ENCODE measurements at places on chromosomes 5 and 9.
A peak's percentile ranks its signal among the peaks of the same experiment; 100 is the strongest.

DNA sequence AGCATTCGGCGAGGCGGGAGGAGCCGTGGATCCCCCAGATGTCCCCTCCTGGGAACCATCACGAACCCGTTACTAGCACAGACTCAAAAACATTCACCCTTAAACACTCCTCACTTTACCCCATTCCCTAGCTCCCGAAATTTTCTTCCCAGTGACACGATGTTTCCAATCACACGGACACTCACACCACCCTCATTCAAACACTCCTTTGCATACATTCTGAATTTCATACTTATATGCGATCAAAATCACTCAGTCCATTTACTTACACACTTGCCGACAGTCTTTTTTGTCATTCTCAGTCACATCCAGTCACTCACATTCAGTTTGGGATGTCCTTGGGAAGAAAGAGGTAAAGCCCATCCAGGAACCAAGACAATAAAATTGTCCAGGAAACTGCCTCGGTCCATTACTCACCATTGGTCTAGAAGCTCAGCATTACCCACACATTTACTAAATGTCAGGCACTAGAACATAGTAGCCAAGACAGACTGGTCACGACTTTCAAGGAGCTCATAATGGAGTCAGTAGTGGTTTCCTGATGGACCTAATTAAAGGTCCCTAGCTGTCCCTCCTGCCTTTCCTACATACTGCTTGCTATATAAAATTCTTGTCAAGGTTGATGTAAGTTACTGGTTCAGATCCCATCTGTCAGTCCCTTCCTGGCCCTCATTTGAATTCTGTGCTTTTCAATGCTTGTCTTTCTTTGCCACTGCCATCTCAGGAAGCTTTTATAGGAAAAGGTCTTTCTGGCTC is 574 bp downstream of the SLC35A4 start:
- DNase-seq = no peak

DNA sequence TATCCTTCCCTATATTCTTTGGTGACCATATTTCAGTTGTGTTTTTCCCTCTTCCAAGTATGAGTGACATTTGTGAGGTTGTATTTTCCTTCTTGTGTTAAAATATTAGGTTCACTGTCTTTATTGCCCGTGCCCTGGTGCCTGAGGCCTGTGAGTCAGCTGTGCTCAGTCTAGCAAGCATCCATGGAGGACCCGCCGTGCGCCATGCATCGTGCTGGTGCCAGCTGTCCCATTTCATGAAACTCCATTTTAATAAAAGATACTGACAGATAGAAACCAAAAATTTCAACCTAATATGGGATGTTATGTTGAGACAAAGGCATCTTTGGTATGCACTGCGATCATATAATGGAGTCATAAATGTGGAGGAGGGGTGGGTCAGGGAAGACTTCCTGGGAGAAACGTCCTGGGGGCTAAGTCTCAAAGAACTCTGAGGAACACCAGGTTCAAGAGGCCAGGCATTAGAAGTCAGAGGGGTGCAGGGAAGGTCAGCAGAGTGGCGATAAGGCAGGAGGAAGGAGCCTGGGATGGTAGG is 34.0 kb upstream of the FGF1 start:
- DNase-seq = no peak

- DNase-seq = no peak
Measured at GRCh38 chr5:98825582-98826375, 52.3 kb downstream of the RGMB start.

GRCh38 chr5:123874600-123875201 is 362.7 kb downstream of the CSNK1G3 start:
- no peak for DNase-seq

- no peak for DNase-seq
Measured at GRCh38 chr9:134968011-134968822, 50.5 kb upstream of the FCN1 start.

GRCh38 chr5:147055850-147056566 is 177.5 kb upstream of the PPP2R2B start:
- no peak for DNase-seq

DNA sequence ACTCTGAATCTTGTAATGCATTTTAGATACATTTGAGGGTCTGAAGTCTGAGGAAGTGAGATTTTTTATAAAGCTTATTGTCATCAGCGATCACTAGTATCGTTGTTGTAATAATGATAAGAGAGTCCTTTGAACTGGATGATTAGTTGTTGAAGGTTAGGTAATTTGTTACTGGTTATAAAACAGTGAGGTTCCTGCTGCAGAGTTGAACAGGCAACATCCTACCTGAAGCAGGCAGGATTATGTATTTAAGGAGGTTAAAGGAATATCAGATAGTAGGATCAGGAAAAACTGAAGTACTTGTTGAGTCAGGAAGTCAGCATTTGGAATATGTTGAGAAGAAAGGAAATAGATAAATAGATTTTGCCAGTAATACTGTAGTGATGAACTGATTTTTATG is 106.7 kb downstream of the VPS13A start:
- no peak for DNase-seq

DNA sequence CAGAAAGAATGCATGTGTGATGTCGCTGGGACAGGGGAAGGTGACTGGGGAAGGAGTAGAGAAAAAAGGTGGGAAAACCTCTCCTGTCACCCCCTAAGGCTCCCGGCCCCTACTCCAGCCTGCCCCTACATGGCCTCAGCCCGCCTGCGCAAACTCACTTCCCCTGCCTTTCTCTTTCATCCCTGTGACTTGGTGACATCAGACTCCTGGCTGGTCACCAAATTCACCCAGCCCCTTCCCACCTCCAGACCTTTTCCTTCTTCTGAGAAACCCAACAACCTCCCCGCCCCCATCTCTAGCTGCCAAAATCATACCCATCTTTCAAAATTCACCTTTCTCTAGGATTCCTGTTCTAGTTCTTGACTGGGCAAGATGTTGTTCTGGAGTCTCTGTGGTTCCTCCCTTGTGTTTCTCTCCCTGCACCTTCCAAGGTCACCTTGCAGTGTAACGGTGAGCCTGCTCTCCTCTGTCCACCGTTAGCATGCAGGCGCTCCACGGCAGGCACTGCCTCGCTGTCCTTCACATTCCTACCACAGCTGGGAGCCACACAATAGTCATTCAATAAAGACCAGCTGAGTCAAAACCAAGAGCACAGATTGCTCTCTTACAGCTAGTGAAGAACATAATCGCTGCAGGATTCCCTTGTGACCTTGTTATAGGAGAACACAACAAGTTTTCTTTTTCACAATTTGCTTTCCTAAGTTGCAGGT is 134.5 kb downstream of the FANCC start:
- DNase-seq = no peak

DNA sequence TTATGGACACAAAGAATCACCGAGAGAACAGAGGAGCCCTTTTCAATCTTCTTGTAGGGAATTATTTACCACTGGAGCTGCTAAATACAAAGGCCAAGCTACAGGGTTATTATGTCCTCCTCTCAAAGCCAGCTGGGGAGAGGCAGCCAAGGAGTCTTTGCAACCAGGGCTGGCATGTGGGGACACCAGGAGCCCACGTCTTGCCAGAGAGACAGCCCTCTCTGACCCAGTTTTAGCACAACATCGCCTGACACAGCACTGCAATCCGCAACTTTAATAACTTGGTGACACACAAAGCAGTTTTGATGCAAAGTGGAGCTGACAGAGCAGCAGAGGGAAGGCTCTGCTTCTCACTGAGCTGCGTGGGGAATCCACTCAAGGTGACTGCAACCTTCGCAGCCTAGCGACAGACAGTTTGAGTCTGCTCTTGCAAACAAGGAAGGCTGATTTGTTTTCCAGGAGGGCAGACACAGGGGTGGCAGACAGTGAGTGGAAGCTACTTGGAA is 33.6 kb downstream of the TLR4 start:
- no peak for DNase-seq

DNA sequence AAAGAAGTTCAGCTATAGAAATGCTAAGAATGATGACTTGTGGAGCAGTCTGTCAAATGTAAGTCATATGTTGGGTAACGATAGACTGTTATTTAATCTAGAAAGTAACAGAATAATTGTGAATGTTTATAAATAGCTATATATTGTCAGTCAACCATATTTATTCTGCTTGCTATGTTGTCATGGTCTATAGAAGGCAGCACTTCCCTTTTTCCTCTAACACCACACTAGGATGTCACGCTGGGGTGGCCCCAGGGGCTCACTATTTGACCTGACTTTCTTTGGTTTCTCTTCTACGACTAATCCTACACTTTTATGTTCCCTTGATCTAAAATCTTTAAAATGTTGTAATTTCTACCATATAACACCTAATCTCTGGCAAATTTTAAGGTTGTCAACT is 20.5 kb downstream of the ERAP2 start:
- DNase-seq = no peak

DNA sequence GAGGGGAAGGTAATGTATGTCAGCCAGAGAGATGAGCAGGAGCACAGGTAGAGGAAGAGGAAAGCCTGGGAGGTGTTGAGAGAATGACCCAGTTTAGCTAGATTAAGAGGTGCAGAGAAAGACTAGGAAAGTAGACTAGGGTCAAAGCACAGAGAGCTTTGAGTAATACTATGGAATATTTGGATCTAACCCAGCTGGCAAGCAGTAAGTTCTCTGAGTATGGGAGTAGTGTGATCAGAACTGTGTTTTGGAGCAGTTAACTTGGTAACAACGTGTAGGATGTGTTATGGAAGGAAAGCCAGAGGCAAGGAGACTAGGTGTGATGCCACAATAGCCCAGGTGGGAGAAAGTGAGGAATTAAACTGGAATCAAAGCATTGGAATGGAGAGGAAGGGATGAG is 84.9 kb upstream of the PTGER4 start:
- no peak for DNase-seq

DNA sequence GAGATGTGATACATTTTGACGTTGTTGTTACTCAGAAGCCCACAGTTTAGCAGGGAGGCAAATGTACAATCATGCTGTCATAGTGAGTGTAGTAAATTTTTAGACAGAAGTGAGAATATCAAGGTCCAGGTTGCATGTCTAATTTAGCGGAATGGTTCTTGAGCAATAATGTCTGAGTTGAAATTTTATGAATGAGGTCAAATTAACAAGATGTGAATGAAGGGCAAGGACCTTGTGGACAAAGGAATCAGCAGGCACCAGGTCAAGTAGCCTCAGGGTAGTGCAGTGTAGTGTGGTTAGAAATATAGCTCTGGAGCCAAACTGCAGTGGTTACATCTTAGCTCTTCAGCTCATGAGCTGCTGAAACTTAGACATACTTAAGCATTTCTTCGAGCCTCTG is 36.2 kb downstream of the TNFSF8 start:
- no peak for DNase-seq

- no peak for DNase-seq
Measured at GRCh38 chr5:173542964-173543363, 73.5 kb downstream of the BOD1 start.

GRCh38 chr5:132228241-132229035 is 785 bp upstream of the P4HA2 start:
- no peak for DNase-seq

- DNase-seq = no peak
Measured at GRCh38 chr9:125428060-125428901, 166.7 kb downstream of the GAPVD1 start.

- no peak for DNase-seq
Measured at GRCh38 chr9:36031774-36032555, 4.7 kb upstream of the RECK start.

DNA sequence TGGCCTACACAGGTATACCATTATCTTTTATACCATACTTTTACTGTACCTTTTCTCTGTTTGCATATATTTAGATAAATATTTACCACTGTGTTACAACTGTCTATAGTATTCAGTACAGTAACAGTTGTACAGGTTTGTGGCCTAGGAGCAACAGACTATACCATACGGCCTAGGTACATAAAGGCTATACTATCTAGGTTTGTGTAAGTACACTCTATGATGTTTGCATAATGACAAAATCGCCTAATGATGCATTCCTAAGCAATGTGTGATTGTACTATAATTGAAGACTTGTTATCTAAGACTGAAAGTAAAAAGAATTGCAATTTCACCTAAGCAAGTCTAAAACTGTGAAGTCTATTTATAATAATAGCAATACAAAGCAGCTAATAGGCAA is 3.9 kb downstream of the C9orf72 start:
- no peak for DNase-seq

DNA sequence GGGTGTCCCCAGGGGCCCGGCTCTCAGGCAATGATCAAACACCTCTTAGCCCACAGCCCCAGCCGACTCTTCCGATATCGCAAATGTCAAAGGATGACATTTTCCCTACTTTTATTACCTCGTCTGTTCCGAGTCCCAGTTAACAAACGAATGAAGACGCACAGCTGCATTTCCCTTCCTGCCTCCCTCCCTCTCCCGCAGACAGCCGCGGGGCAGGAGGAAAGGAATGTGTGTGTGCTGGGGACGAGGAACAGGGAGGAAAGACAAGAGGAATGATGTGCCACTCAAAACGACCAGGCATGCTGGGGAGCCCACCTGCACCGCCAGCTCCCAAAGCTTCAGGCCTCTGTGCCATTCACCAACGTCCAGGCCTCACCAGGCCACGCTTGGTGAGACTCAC is 125.9 kb upstream of the SARDH start:
- DNase-seq = no peak

GRCh38 chr9:126516936-126517832 is 96.5 kb upstream of the LMX1B start:
- DNase-seq = no peak

GRCh38 chr9:91905991-91906469 is 44.0 kb downstream of the ROR2 start:
- DNase-seq = peak; percentile 15

- DNase-seq = no peak
Measured at GRCh38 chr9:38232895-38233294, 159.6 kb upstream of the ALDH1B1 start.

GRCh38 chr9:135772702-135773493 is 70.9 kb downstream of the KCNT1 start:
- no peak for DNase-seq

GRCh38 chr5:102959055-102959454 is 160.9 kb downstream of the GIN1 start:
- DNase-seq = no peak

DNA sequence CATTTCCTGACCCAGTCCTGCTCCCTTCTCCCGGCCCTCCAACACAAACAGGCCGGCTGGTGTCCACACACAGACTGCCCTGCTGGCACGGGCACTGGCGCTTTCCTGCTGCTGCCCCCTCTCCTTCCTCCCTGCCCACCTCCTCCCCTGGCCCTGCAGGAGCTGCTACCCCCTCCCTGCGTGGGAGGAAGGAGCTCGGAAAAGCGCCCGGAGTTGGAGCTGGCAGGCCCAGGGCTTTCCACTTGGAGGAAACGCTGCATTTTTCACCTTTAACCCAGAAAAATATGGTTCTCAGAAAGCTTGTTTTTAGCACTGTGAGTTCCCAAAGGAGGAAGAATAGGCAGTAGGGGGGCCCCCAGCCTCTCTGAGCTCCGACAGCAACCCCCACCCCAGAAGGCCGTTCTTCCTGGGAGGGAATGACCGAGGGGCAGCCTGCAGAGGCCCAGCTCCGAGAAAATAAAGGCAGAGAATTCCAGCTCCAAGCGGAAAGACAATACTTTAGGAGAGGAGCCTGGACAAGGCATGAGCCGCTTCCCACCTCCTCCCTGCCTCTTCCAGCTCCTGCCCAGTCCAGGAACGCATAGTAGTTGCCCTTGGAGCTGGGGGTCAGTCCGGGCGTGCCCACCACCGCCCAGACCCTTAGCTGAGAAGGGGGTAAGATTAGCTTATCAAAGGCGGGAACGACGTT is 88.9 kb downstream of the LIFR start:
- no peak for DNase-seq

All from T-helper 1 cell (primary cell).